Skin of body (tissue), 3 donors: ENCODE measurements at places on chromosomes 6 and 20. TPM values are rescaled to one million over a fixed set of nuclear protein-coding genes. Genes with fewer than 3 reads are reported as not detected.

IP6K3 gene
- 3.8 TPM for total RNA-seq

PREP gene
- total RNA-seq = 35.0 TPM

PPP1R14C gene
- total RNA-seq = 18.3 TPM

BCL2L1 gene
- 56.4 TPM for total RNA-seq

EYA2 gene
- total RNA-seq = 0.59 TPM

EEF1E1 gene
- 14.6 TPM for total RNA-seq

VGLL2 gene
- total RNA-seq = 2.8 TPM

TRIM15 gene
- total RNA-seq = 1.4 TPM

ZKSCAN4 gene
- 4.5 TPM for total RNA-seq

COL9A3 gene
- 17.8 TPM for total RNA-seq

DNA sequence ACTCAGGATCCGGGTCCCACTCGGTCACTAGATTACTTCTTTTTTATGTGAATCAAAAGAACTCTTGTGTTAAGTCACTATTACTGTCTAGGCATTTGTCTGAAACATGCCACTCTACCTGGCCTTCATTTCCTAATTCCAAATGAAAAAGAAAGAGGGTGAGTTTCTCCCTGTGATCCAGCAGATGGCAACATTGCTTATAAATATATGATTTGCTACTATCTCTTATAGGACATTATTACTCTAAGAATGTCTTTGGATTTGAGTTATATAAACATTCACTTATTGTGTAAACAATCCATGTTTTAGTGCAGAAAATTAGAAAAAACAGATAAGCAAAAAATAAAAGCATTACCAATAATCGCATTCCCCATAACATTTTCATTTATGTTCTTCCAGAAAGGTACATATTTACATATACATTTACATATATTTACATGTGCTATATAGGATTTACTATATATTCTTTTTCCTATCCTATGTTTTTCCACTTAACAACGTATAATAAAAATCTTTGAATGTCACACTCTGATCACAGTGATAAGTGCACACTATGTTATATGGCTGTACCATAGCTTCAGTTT lies 66.9 kb downstream of the FAXC start:
- no peak for DNase-seq

GRCh38 chr6:68108233-68108835 lies 526.7 kb upstream of the ADGRB3 start:
- no peak for DNase-seq

DNA sequence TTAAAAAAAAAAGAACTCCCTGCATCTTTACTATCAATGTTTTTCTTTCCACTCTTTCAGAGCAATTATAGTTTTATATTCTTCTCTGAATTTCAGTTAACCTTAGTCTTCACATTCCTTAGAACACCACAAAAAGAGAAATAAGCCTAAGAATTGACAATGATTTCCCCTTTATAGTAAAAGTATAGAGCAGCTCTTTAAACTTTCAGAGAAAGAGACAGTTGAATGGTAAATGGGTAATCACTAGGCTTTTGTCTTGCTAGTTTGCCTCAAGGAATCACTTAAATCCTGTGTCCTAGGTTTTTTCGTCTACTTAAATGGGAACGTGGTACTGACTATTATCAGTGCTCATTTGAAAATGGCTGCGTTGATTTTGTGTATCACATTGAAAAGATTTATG lies 31.8 kb downstream of the SLX4IP start:
- no peak for DNase-seq

DNA sequence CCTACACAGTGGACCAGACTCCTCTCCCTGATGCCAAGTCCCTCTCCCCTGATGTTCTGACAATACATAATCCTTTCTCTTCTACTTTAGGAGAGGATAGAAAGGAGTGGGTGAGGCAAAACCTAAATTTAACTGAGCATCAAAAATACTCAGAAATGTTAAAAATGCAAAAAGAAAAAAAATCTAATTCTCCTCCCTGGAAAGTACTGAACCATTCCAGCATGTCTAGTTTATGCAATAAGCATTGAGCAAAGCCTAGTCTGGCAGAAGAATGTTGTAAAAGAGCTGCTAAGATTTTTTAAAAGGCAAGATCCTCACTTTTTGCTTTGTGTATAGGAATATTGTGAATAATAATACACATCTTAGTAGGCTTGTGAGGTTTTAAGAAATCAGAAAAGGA lies 116.6 kb upstream of the STXBP5 start:
- DNase-seq = no peak

- DNase-seq = no peak
Observed at GRCh38 chr20:36384022-36384619, 78.0 kb downstream of the DLGAP4 start.

GRCh38 chr6:27321370-27321769 lies 9.3 kb upstream of the POM121L2 start:
- no peak for DNase-seq

DNA sequence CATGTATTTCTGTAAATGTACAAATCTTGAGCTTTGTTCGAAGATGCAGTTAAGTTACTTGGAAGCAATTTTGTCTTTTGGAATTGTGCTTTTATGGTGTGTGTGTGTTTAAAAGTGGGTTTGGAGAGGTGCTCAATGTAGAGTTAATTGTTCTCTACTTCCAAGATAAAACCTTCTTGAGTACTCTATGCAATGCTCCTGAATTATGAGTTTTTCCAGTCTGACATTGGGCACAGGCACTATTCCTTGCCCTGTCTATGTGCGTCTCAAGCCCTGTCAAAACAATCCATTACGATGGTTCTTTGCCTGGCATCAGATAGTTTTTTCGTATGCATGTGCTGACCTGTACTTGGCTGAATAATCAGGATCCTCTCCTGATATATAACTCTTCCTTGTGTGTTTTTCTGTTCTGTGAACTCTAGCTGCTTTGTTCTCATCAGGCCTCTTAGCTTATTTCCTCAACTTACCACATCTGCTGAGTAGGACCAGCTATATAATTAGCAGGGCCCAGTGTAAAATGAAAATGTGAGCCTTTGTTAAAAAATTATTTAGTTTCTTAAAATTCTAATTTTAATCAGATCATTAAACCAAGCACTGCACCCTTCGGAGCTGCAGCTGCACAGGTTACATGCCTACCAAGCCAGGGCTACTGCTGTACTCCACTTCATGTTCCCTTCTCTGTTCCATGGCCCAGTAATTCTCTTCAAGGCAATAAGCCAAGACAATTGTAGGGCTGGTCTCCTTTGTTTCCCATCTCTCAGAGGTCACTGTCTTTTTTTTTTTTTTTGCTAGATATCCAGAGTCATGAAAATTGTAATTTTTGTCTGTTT lies 160.1 kb downstream of the ZFAND3 start:
- no peak for DNase-seq

DNA sequence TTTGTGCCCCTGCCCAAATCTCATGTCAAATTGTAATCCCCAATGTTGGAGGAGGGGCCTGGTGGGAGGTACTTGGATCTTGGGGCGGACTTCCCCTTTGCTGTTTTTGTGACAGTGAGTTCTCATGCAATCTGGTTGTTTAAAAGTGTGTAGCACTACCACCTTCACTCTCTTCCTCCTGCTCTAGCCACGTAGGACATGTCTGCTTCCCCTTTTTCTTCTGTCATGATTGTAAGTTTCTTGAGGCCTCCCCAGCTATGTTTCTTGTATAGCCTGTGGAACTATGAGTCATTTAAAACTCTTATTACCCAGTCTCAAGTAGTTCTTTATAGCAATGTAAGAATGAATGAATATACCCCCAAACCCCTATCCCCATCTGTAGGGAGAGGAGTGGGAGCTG lies 1013.7 kb upstream of the MAP3K7 start:
- DNase-seq = no peak

GRCh38 chr20:38177201-38177600 lies 12.1 kb upstream of the TGM2 start:
- no peak for DNase-seq

DNA sequence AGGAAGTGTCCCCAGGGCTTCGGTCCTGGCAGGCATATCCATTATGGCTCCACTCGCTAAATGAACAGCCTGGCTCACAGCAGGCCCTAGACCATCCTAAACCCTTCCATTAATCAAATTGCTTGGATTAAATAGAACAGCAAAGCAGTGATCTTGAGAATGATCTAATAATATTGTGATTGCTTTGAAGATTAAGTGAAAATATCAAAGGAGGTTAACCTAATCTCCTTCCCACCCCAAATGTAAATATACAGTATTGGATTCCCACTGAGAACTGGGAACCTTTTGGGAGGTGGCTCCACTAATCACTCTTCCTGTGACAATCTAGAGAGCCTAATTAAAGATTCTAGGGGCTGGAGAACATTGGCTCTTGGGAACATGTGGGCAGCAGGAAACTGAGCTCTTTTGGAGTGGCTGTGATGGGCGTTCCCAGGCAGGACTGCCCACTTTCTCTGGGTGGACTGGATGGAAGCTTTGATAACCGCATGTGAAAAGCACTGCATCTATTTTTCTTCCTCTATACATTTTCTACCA lies 68.3 kb upstream of the FRMD1 start:
- no peak for DNase-seq

DNA sequence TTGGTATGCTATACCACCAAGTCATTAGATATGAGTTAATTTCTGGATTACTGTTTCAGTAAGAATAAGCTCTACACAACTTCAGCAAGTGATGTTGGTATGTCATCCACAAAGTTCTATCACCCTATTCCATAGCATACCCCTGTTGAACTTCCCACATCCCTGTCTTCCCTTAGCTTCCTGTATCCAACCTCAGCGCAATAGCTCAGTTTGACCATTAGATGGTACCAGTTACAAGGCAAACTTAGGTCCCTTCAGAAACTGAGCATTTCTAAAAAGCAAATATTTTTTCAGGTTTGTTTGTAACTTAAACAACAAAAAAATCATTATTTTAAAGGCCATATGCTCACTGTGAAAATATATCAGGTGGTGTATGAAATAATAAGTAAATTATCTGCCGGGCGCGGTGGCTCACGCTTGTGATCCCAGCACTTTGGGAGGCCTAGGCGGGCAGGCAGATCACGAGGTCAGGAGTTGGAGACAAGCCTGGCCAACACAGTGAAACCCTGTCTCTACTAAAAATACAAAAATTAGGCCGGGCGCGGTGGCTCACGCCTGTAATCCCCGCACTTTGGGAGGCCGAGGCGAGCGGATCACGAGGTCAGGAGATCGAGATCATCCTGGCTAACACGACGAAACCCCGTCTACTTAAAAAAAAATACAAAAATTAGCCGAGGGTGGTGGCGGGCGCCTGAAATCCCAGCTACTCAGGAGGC lies 8.8 kb upstream of the MOG start:
- no peak for DNase-seq

DNA sequence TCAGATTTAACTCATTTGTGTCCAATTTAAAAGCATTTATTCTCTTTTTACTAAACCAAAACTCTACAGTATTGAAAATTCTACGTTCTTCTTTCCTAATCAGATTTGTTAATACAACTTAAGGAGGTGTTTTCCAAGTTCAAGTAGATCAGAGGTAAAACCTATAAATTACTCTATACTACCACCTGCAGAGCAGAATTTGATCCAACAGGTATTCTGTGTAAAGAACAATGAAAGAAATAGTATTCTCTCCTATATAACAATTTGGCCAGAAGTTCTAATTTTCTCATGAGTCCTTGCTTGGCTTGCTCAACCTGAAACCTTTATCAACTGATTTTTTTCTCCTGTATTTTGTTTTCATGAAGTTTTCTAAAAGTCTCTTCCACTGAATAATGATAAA lies 28.5 kb upstream of the DST start:
- DNase-seq = no peak

GRCh38 chr6:83226517-83226916 lies 33.4 kb downstream of the RWDD2A start:
- DNase-seq = no peak

GRCh38 chr6:29947077-29947980 lies 5.0 kb downstream of the HLA-A start:
- no peak for DNase-seq

GRCh38 chr6:131161987-131162386 lies 26.7 kb downstream of the AKAP7 start:
- no peak for DNase-seq

GRCh38 chr20:9066191-9066590 lies 2.7 kb upstream of the PLCB4 start:
- DNase-seq = peak; percentile 10

DNA sequence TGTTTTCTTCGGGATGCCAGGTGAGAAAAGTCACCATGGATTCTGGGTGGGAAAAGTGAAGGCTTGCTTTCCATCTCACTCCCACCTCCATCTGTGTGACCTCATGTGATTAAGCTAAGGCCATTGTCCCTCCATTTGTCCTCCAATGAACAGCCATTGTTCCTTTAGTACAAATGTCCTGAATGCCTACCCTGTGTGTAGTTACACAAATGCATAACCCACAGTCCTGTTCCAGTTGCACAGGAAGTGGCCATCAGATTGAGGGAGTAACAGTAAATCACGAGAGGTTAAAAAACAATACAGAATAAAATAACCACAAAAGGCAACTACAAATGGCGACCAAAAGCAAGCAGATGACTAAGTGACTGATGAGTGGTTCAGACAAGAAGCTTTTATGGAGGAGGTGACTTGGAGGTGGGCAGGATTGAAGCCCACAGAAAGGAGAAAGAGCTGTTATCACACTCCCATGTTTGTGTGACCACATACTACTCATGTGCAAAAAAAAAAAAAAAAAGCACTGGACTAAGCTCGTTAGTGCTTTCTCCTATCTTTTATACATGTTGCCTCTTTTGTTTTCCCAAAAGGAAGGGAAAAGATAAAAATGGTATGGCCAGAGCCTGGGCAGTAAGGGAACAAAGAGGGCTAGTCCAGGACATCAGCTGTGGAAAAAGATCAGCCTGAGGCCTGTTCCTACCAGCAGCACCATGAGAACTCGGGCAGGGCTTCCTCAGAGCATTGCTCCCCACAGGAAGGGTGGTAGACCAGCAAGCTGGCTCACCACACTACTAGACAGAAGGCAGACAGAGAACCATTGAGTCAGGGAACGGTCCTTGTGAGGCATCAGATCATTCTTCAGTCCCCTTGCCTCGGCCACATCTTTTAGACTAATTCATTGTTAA lies 111.0 kb downstream of the TFAP2A start:
- no peak for DNase-seq

GRCh38 chr6:56370561-56371211 lies 123.3 kb upstream of the COL21A1 start:
- peak; percentile 96 for DNase-seq

GRCh38 chr6:117504478-117505144 lies 22.1 kb downstream of the DCBLD1 start:
- no peak for DNase-seq

- DNase-seq = no peak
Observed at GRCh38 chr6:144017166-144018094, 9.4 kb upstream of the PLAGL1 start.
